Breast epithelium (tissue), 4 donors: ENCODE measurements at places on chromosomes 7 and 10.

DNA sequence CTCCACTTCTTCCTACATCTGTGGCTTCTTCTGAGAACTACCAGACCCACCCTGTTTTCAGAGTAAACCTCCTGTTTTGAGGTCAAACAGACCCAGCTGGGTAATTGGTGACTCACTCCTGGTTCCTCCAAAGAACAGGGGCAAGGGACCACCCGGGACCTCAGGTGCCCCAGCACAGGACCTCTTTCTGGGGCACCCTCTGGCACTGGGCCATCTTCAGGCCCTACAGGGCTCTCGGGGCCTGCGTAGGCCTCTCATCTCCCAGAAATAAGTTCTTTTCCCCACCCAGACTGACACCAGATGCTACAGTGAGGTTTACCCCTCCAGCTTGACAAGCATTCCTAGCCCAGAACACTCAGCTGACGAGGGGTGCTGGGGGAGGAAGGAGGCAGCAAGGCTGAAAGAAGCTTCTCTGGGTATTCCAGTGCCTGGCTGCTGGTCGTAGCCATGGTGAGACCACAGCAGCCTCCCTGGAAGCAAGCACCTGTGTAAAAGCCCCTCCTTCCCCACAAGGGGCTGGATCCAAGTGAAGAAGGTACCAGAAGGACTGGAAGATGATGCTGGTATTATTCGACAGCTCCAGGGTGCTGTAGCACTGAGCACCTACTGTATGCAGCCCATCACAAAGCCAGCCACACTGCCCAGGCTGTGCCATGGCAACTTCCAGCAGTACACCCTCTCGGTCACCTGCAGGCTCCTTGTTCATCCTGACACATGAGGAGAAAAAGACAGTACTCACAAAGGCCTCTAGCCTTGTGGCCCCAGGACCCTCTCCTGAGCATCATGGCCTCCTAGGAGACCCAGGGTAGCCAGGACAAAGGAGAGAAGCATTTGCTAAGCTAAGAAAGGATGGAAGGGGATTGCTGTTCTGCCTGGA, 47.4 kb downstream of the ALOX5 start:
- DNase-seq, result no peak

GRCh38 chr7:106050746-106051117, 61.4 kb downstream of the SYPL1 start:
- no peak for DNase-seq

DNA sequence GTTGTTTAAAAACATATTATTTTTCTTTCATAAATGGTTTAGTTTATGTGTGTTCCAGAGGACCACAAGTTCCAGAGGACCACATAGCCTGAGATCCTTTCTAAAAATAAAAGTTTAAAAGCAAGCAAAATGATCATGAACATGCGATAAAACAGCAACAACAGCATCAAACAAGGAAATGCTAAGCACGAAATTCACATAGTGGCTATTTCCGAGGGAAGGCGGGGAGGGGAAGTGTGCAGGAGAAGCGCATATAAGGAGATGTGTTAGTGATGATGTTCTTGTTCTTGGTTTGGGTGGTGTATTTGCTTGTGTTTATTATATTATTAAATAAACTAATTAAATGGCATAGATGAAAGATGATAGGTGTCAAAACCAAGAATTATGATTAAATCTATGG, 1.2 kb downstream of the TBATA start:
- no peak for DNase-seq

GRCh38 chr10:11448545-11449244, 162.8 kb downstream of the USP6NL start:
- DNase-seq, result no peak

GRCh38 chr7:31648288-31648687, 38.7 kb upstream of the PPP1R17 start:
- DNase-seq, result no peak

DNA sequence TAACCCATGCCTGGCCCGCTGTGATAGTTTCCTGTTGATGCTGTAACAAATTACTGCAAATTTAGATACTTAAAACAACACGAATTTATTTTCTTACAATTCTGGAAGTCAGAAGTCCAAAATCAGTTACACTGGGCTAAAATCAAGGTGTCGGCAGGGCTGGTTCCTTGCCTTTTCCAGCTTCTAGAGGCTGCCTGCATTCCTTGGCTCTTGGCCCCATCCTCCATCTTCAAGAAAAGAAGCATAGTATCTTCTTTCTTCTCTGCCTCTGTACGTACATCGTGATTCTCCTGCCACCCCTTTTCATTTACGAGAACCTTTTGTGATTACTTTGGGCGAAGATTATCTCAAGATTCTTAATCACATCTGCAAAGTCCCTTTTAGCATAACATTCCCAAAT, 1.6 kb upstream of the TIAL1 start:
- no peak for DNase-seq

DNA sequence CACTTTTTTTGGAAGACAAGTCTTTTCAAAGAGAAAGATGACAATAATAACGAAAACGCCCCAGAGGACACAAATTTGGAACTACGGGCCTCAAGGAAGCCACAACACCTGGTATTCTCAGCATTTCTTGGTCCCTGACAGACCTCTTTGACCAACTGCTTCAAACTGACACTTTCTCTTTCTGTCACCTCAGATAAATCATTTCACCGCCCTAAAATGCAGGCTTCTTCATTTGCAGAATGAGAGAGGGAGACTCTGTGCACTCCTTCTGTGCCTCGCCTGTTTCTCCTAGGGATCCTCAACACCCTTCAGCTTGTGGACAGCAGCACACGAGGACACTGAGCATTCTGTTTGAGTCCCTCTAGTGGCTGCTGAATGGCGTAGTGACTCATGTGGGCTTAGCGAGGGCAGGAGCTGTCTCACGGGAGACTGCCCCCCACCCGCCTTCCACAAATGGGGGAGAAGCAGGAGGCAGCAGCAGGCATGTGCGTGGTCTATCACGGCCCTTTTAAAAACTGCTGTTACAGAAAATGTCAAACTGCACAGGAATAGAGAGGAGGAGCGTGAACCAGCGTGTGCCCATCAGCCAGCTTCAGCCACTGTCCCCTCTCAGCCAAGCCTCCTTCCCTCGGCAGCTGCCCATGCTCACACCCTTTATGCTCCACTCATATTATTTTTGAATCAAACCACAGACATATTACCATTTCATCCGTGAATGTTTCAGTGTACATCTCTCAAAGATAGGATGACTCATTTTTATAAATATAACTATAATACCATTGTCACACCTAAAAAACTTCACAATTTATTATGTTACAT, 41.4 kb downstream of the GSDME start:
- no peak for DNase-seq

DNA sequence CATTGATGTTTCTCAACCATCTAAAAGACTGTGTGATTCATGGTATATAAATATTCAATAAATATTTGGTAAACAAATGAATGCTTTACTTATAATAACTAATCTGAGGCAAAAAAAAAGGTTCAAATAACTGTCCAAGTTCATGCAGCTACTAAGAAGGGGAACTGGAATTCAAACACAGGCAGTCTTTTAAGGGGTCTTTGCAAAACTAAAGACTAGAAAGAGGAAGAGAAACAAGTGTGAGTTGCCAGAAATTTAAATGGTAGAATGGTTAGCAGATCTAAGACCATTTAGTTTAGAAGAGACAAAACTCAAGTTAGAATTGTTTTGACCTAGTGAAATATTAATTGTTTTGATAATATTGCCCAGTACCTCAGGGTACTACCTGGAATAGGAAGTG, 642.0 kb upstream of the LRRN3 start:
- DNase-seq, result no peak

- no peak for DNase-seq
These were observed 18.3 kb downstream of the AGAP3 start for GRCh38 chr7:151104411-151105235.

- no peak for DNase-seq
These were observed 58.9 kb upstream of the FAM20C start for GRCh38 chr7:133470-133869.

GRCh38 chr10:52740913-52741675, 31.5 kb downstream of the MBL2 start:
- DNase-seq, result no peak

GRCh38 chr7:29875741-29876140, 69.4 kb downstream of the WIPF3 start:
- no peak for DNase-seq

GRCh38 chr10:28807760-28808613, 130.7 kb downstream of the BAMBI start:
- DNase-seq, result no peak

- no peak for DNase-seq
These were observed 439 bp upstream of the EMX2 start for GRCh38 chr10:117541909-117542705.

DNA sequence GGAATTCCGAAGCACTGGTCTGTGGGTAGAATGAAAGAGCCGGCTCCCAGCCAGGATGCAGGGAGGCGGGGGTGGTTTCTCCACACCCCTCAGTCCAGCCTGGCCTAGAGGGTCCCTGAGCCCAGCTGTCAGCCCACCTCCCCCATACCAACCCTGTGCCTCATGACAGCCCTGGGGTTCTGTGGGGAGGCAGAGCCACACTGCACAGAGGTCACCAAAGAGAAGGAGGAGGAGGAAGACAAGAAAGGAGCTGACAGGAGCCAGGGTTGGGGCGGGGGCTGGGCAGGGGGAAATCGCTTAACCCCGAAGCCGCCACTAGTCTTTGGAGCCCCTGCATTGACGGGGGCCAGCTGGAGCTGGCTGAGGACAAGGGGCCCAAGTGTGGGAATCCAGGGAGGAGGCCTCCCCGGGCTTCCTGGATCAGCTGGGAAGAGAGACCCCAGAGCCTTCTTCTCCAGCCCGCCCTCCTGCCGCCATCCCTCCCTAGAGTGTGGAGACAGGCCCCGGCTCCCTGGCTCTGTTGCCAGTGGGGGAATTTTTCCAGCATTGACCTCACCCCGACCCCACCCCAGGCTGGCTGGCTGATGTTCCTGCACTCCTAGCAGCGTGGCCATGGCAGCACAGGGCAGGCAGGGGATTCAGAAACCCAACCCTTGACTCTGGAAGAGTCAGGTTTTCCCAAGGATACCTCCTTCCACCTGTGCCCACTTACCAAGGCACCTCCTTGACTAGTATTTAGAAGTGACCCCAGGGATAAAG, 32.5 kb downstream of the KAZALD1 start:
- no peak for DNase-seq
